ENCODE measurements at places on chromosomes 7 and 10. TPM values are rescaled to one million over a fixed set of nuclear protein-coding genes. Genes with fewer than 3 reads are reported as not detected.

GRCh38 chr10:4033341-4033896 is 248.4 kb upstream of the KLF6 start:
- no peak for DNase-seq

GRCh38 chr10:75688506-75689300 is 257.3 kb downstream of the LRMDA start:
- DNase-seq, result no peak

- peak; percentile 42 for DNase-seq
These were observed 42.4 kb downstream of the CCNY start for GRCh38 chr10:35378541-35379210.

DNA sequence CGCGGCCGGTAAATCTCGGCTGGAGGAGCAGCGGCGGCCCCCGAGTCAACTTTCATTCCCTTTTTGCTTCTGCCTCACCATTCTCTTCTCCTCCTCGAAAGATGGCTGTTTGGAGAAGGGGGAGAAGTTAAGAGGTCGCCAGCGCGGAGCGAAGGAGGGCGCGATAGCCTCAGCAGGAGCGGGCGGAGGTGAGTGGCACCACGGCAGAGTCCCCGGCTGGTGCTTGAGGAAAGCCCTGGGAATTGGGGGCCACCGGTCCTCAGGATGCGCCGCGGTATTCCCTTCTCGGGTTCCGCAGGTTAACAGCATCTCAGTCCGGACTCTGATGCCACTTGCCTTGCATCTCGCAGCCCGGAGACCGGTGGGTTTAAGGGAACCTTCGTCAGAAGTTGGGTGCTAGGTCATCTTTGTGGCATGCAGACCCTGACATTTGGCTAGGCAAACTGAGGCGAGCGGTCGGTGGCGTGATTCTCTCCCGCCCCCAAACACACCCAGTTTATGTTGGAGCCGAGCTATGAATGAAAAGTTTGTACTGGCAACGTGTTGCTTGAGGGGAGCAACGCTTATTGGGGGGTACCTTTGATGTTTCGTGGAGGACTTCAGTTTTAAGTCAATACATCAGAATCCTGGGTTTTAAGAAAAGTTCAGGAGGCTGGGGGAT is 59.5 kb upstream of the PRPS1L1 start:
- DNase-seq, result no peak

GRCh38 chr10:124294811-124295770 is 123.6 kb downstream of the OAT start:
- DNase-seq, result no peak

DNA sequence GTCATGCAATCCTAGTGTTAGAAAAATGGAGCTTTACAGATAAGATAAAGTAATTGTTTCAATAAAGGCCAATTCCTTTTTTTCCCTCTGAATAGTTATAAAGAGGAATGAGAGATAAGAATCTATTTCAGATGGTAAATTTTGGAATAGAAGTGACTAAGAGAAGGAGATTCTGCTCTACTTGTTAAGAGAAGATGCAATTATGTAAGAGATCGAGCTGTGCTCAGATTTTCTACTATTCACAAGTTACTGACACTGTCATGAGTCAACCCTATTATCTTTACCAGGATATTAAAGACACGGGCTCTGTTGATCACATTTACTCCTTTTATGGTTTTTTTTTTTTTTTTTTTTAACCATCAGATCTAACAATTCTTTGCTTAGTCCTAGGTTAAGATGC is 511.3 kb downstream of the ARL4A start:
- DNase-seq, result no peak

Gene GHRHR
- not detected for total RNA-seq

DNA sequence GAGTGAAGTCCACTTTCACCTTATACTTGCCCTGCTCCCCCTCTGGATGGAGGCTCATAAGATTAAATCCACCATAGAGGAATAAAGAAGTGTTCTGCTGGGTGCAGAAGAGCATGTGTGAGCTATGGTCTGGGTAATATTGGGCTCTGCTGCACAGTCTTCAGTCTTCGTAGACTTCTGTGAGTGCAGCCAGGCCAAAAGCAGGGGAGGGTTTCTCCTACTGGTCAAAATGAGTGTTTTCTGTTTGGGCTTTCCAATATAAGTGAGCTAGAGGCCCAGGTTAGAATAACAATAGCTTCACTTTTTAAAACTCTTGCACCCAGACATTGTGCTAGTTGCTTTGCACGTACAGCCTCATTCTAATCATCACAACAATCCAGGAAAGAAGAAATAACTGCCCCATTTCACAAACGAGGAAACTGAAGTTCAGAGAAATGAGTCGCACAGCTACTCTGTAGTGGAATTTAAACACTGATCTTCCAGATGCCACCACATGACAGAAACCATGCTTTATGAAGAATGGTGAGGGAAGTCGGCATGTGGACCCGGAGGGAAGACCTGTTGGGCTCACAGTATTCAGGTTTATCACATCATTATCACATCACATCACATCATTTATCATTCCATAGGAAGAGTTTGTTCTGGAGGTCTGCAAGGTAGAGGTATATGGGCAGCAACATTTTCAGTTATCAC is 23.8 kb upstream of the MSMB start:
- no peak for DNase-seq

- DNase-seq, result peak; percentile 8
These were observed 822.3 kb downstream of the PHTF2 start for GRCh38 chr7:78620920-78621319.

- DNase-seq, result no peak
These were observed 34.3 kb upstream of the HHEX start for GRCh38 chr10:92655426-92655825.

Gene TSPAN14
- 33.4 TPM for total RNA-seq

DNA sequence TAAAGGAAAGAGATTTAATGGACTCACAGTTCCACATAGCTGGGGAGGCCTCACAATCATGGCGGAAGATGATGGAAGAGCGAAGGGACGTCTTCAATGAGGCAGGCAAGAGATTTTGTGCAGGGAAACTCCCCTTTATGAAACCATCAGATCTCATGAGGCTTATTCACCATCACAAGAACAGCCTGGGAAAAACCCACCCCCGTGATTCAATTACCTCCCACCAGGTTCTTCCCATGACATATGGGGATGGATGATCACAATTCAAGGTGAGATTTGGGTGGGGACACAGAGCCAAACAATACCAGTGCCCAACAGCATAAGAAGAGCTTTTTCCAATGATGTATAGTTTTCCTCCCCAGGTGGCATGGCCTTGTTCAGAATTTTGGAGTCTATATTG is 11.2 kb upstream of the C7orf33 start:
- DNase-seq, result no peak

Gene GRM8
- not detected for total RNA-seq

Gene TMEM26
- not detected for total RNA-seq

GRCh38 chr7:6232534-6232933 is 39.9 kb downstream of the CYTH3 start:
- peak; percentile 8 for DNase-seq

DNA sequence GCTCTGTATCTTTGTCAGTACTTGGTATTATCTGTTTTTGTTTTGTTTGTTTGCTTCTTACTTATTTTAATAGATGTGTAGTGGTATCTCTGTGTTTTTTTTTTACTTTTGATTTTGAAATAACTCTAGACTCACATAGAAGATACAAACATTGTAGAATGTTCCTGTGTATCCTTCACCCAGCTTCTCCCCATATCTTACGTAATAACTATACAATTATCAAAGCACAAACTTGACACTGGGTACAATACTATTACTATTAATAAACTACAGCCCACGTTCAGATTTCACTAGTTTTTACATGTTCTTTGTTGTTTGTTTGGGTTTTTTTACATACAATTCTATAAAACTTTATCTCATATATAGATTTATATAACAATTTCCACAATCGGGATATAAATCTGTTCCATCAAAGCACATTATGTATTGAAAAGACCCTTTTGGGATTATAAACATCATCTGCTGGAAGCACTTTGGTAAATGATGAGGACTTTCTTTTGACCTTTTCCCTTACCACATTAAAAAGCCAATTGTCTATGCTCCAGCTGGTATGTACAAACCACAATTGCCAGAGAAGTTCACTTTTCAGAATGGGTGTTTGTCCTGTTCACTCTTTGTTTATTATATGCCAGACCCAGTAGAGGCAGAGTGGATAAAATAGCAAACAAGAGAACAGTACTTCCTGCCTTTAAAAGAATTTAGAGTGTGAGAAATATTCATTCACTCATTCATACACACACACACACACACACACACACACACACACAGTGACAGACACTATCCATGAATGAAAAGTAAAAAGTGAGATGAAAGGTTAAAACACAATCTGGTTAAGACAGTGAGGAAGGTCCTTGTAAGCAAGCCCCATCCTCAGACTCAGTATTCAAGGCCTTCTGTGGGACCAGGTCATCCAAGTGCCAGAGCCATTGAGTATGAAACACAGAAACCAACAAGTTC is 113.0 kb downstream of the SGMS1 start:
- no peak for DNase-seq

Measured in OCI-LY7 (cell line).